ENCODE measurements at places on chromosomes 11 and 22.

DNA sequence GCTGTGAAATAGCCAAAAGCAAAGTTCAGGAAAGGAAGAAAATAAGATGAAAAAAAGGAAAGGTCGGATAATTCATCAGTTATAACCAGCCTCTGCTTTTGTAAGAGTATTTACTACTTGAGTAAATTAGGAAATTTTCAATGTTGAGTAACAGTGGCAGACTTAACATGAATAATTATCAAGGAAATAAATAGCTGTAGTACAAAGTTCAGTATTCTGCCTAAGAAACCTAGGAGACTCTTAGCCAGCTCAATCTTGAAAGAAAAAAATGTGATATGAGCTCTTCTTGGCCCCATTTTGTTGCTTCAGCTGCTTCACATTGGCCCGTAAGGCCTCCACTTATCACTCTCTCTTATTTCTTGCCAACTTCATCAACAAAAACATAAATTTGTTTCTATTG is 17.0 kb upstream of the DNAJB7 start:
- DNase-seq, result no peak

DNA sequence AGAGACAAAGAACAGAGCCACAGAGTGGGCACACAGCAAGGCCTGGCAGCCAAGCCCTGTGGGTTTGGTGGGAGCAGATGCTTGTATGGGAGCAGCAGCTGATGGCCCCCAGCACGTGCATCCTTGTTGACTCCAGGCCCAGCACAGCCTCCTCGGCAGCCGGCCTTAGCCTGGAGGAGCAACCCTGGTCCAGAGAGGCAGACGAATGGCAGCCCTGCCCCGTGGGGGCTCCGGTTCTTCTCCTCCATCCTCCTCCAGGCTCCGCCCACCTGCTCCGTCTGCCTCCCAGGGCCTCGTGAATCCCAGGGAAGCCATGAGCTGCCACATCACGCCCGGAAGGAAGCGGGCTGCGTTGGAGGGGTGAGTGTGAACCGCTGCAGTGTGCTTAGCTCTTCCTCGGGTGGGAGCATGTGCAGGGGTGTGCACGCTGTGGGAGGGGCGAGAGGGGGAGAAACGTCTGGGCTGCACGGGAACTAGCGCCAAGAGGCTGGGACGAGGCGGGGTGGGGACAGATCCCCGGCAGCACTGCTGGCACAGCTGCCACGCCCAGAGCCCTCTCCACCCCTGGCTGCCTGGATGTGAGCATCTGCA is 36.3 kb upstream of the JAM3 start:
- peak; percentile 76 for DNase-seq

DNA sequence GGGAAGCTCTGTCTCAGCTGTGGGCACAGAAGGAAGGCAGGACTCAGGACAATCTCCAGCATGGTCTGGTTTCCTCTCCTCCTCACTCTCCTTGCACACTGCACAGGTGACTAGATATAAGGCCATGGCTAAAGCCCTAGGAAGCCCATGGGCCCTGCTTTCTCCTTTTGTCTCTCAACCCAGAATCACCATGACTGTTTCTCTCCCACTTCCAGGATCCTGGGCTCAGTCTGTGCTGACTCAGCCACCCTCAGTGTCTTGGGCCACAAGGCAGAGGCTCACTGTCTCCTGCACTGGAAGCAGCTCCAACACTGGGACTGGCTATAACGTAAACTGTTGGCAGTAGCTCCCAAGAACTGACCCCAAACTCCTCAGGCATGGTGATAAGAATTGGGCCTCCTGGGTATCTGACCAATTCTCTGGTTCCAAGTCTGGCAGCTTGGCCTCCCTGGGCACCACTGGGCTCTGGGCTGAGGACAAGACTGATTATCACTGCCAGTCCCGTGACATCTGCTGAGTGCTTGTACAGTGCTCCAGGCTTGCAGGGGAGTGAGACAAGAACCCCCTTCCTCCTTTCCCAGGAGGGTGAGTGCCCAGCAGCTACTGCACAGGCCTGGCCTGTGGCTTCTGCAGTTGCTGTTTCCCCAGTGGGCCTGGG is 104.0 kb upstream of the TOP3B start:
- no peak for DNase-seq

DNA sequence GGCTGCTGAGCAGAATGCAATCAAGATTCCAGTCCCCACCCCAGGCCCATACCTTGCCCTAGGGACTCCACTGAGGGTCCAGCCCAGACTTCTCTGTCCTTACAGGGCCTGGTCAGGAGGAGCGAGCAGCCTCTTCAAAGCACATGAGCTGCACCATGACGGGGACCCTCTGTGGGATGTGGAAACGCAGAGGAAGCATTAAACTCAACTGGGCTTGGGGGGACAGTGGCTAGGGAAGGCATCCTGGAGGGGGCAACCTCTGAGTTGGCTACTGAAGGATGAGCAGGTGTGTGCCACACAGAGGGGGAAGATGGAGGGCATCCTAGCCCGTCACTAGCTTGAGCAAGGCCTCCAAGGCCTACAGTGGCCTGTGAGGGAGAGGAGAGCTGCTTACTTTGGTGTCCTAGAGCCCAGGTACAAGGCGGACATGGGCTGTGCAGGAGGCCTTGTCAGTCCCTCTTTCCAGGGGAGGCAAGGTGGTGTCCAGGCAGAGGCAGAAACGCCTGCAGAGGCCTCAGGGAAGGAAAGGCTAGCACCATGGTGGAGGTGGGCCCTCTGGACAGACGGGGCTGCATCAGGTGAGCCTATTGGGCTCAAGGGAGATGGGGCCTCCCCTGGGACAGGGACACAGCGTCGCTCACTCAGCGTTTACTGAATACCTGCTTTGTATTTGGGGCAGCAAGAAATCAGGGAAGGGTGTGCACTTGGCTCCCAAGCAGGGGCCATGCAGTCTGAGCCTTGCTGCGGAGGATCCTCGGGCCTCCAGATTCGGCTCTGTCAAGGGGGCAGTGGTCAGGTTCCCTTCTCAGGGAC is 14.3 kb downstream of the TTC38 start:
- DNase-seq, result no peak

GRCh38 chr11:1515082-1516060 is 28.8 kb upstream of the MOB2 start:
- peak; percentile 67 for DNase-seq

DNA sequence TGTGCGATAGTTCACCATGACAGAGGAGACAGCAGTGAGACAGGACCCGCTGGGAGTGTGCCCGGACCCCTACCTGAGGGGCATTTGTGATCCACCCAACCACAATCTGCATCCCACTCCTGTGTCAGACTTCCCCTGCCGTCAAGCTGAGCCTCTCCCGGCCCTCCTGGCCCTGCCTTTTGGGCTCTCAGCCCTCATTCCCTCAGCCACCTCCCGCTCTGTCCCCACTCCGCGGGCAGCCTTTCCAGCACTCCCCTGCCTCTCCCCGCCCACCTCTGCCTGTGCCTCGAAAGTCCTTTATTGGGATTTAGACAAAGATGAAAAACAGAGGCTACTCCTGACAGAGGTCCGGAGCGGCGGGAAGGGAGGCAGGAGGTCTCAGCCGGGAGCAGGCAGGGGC is 4.2 kb downstream of the NFAM1 start:
- no peak for DNase-seq

- DNase-seq, result no peak
Measured at GRCh38 chr11:129410395-129410960, 34.8 kb downstream of the BARX2 start.

GRCh38 chr22:31344578-31345330 is 1.4 kb downstream of the PATZ1 start:
- no peak for DNase-seq

GRCh38 chr11:44621140-44621681 is 55.7 kb downstream of the CD82 start:
- no peak for DNase-seq

DNA sequence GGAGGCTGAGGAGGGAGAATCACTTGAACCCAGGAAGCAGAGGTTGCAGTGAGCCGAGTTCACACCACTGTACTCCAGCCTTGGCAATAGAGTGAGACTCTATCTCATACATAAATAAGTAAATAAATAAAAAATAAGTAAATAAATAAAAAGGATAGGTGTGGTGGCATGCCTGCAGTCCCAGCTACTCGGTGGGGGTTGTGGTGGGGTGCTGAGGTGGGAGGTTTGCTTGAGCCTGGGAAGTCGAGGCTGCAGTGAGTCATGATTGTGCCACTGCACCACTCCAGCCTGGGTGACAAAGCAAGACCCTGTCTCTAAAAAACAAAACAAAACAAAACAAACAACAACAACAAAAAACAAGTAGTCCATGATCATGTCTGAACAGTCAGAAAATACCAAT is 3.1 kb downstream of the LARGE2 start:
- DNase-seq, result no peak

DNA sequence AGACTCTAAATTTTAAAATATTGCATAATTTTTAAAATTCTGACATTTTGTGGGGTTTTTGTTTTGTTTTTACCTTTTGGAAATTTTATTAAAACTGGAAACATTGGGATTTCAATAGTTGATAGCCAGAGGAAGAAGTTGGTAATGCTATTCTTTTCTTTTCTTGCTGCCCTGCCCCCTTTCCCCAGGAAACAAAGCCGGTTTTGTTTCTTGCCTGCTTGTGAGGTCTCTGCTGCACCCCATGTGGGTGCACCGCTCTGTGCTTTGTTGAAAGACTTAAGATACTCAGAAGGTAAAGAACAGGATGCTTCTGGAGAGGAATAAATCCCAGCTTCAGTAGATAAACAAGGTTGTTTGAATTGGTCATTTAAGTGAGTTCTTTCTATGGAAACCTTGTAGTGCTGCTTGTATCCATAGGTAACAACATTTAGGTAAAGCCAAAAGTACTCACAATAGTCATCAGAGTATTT is 87.5 kb downstream of the YAP1 start:
- no peak for DNase-seq

DNA sequence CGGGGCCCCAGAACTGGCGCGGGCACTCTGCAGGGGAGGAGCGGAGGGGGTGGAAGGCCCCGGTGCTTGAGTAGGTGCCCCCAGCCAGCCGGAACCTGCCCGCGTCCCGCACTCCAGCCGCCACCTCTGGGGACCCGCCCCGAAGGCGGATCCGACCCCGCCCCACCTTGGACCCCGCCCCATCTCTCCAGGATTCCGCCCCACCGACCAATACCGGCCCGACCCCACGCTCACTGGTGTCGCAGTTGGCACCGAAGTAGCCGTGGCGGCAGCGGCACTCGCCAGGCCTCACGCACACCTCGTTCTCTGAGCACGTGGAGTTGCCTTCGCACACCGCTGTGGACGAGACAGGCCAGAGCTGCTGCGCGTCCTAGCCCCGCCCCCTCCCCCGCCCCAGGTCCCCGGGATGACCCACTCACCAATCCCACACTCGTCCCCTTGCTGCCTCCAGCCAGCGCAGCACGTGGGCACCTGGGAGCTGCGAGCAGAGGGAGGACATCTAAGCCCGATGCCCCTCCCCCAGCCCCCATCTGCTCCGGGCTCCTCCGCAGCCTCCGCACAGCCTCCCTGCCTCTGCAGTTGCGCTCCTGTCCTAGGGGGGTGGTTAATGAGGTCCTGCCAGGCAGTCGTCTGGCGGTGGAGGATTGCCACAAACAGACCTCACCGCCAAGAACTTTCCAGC is 6.0 kb downstream of the SCARF2 start:
- no peak for DNase-seq

- no peak for DNase-seq
Measured at GRCh38 chr22:28904211-28904896, 21.0 kb downstream of the ZNRF3 start.

DNA sequence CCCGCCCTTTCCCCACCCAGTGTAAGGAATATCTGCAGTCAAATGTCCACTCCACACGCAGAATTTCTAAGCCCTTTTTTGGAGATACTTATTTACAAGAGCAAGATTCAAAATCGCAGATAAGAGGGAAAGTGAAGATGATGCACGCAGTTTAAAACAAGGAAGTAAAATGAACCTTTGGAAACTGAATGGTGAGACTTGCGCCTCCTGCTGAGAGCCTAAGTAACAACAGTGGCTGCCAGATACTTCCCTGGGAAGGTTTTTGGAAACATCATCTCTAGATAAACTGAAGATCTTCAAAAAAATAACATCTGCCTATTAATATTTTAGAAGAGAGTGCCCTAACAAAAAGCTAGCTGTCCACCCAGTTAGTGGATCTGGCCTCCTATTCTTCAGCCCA is 963.1 kb upstream of the FAT3 start:
- no peak for DNase-seq

DNA sequence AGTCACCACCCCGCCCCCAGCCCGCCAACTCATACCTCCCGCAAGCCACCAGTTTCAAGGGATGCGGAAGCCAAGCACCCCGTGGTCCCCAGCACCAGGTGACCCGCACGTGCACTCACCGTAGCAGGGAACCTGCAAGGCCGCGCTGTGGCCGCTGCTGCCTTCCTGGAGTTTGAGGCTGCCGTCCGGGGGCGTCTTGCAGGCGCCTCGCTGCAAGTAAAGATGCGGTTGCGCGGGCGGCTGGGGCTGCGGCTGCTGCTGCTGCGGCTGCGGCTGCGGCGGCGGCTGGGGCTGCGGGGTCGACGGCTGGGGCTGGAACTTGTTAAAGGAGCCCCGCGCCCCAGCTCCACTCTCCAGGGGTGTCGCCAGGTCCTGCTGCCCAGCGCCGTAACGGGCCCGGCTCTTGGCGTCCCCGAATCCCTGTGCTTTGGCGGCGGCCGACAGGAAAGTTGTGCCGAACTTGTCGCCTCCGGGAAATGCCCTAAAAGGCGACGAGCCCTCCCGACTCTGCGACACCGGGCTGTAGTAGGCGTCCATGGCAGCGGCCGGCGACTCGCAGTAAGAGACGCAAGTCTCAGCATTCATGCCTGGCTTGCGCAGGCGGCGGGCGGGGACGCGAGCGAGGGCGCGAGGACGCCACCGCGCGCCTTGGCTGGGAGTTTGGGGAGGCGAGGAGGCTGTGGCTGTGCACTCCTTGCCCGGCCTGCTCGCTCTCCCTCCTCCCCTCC is at the start of gene ALX4:
TSS of gene ALX4 (minus strand) at position 662 of the 728 bp plus-strand sequence. CDS start at position 585, 77 bp downstream.
- no peak for DNase-seq

- DNase-seq, result no peak
Measured at GRCh38 chr22:30324014-30324730, 2.6 kb downstream of the TBC1D10A start.

DNA sequence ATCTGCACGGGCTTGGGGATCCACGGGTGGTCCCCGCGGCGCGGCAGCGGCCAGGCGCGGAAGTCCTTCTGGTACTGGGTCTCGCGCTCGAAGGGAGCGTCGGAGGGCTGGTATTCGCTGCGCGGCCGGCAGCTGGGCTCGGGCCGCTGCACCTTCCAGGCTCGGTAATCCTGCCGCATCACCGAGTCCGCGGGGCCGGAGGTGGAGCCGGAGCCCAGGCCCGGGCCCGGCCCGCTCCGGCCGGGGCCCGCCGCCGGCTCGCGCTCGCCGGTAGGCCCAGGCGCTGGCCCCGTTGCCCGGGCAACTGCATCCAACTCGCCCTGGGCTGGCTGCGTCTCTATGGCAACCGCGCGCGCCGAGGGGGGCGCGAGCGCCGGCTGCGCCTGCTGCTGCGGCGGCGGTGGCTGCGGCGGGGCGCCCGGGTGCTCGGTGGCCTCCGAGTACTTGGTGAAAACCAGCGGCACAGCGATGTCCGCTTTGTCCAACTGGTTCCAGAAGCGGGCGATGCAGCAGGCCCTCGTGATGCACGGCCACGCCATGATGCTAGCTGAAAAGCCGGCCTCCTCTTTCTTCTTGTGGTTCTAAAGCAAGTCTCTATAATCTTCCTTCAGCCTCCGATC is 897 bp downstream of the MAP6 start:
- DNase-seq, result peak; percentile 40

- DNase-seq, result no peak
Measured at GRCh38 chr11:86511086-86511551, 136.4 kb downstream of the CCDC81 start.

Data from amygdala (tissue), 56 donors.